Osteocyte (in vitro differentiated cells): ENCODE measurements at places on chromosomes 16 and 17. TPM values are rescaled to one million over a fixed set of nuclear protein-coding genes. Genes with fewer than 3 reads are reported as not detected.
A peak's percentile ranks its signal among the peaks of the same experiment; 100 is the strongest.

DNA sequence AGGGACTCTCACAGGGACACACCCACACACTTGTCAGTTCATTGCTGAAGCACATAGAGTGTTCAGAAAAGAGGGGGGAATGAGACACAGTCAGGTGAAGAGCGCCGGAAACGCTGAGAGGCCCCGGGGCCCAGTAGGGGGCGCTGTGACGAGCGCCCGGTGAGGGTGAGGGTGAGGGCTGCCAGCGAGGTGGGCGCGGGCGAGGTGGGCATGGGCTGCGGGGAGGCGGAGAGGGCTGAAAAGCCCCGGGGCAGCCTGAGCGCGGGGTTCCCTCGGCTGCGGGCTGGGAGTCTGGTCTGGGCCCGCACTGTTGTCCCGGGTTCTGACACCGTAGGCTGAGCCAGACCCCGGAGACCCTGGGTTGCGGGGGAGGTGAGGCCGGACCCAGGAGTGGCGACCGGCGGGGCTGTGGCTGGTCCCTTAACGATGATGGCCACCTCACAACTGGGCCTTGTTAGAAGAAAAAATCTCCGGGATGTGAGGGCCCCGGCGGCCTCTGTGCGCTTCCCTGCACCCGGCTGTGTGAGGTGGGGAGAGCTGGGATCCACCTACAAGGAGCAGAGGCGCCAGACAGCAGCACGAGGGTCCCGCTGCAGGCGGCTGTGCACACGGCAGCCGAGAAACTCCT, 91.4 kb downstream of the C16orf78 start:
- no peaks in the 10 kb centered on the region for H3K36me3 ChIP-seq
- no peaks in the 10 kb centered on the region for H3K4me1 ChIP-seq
- peak; percentile 81 for DNase-seq
- H3K4me3 ChIP-seq, result no peak overlapping the region
- H3K27ac ChIP-seq, result no peak overlapping the region
- H3K27me3 ChIP-seq, result peaks cover 31% of the 10 kb centered on the region

DNA sequence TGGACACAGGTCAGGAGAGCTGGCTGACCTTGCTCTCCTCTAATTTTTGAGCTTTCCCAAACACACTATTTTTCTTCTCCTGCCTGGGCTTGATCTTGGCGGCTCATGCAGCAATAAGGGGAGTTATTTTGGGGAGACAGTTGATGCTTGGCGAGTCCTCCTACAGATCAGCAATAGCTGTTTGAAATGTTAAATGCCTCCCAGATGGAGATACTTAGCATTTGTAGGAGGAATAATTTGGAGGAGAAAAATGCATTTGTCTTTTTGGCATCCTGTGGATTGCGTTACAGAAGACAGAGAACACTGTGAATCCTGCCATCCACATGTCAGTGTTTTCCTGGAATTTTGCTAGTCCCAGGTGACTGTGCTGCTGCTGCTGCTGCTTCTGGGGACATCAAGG, 328.0 kb upstream of the XYLT1 start:
- H3K4me3 ChIP-seq, result no peak overlapping the region
- H3K36me3 ChIP-seq, result no peaks in the 10 kb centered on the region
- no peak for DNase-seq
- no peaks in the 10 kb centered on the region for H3K4me1 ChIP-seq

- peaks cover 37% of the 10 kb centered on the region for H3K36me3 ChIP-seq
- no peaks in the 10 kb centered on the region for H3K27me3 ChIP-seq
- no peak overlapping the region for H3K4me3 ChIP-seq
- no peak overlapping the region for H3K27ac ChIP-seq
- DNase-seq, result no peak
Measured at GRCh38 chr16:27462200-27462845, 60.3 kb downstream of the IL21R start.

DNA sequence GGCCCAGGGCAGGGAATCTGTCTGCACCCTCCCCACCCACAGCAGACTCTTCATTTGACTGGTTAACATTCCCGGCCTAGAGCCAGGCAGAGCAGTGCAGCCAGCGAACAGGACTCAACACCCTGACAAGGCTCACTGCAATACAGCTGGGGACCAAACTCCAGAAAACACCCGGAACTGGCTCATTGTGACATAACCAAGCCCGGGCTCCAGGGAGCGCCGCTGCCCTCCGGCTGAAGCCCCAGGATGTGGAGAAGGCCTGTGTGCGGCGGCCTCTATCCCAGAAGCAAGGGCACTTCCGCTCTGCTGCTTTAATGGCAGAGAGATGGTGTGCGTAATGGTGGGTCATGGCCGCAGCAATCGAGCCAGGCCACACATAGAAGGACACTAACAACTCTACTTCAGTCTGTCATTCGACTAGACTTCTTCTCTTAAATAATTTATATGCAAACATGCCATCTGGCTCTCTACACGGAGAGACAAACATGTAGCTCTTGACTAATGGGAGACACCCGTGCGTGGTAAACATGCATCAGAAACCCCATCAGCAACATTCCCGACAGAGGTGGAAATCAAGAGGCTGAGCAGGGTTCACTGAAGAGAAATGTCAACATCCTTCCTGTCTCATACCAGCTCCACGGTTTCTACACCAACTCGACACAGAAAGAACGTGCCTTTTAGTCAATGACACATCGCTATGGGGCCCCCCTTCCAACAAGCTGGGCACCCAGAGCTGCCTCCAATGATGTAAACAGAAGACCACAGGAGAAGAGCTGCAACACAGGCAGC, 18.0 kb downstream of the KLHDC4 start:
- peaks cover 29% of the 10 kb centered on the region for H3K36me3 ChIP-seq
- no peaks in the 10 kb centered on the region for H3K4me1 ChIP-seq
- no peak for DNase-seq
- H3K27me3 ChIP-seq, result no peaks in the 10 kb centered on the region

DNA sequence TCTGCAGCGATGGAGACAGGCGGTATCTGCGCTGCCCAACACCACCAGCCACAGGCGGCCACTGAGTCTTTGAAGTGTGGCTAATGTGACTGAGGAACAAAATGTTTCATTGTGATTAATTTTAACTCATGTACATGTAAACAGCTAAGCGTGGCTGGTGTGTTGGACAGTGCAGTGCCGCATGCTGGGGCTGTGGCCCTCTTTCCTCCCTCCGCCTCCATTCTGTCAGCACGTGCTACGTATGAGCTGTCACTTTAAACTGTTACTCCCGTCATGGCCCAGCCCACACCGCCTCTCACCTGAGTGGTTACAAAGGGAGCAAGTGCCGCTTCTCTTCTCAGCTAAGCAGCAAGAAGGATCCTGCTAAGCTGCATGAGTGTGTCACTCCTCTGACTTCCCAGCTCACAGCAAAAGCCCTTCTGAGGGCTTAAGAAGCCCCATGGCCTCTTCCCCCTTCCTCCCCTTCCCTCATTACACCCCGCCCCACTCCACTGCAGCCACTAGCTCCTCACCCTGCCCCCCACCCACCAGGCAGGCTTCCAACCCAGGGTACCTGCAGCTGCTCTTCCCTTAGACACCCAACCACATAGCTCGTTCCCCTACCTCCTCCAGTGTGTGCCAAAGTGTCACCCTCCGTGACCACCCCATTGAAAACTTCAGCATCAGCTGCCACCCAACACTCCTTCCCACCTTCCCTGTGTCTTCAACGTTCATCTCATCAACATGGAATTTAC, 15.0 kb downstream of the HASPIN start:
- H3K36me3 ChIP-seq, result no peaks in the 10 kb centered on the region
- peaks cover 16% of the 10 kb centered on the region for H3K4me1 ChIP-seq
- no peak for DNase-seq

DNA sequence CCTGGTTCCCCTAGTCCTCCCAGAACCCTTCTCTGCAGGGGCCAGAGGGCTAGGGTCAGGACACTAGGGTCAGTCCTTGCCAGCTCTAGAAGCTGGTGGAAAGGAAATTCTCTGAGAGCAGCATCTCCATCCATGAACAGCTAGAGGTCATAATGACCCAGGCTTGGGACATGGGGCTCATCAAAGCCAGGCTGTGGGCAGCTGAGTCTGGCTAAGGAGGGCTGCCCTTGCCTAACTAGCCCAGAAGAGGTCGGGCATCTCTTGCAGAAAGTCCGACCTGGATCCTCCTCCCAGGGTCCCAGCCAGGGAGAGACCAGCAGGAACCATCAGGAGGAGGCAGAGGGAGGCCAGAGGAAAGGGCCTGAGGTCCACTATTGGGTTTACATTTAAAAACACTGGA, 4.3 kb downstream of the MPO start:
- no peak overlapping the region for H3K4me3 ChIP-seq
- H3K36me3 ChIP-seq, result no peaks in the 10 kb centered on the region
- H3K27me3 ChIP-seq, result no peaks in the 10 kb centered on the region
- no peaks in the 10 kb centered on the region for H3K4me1 ChIP-seq
- peak; percentile 64 for DNase-seq

GRCh38 chr16:71930013-71930563, 34.8 kb downstream of the IST1 start:
- peaks cover 44% of the 10 kb centered on the region for H3K36me3 ChIP-seq
- peaks cover 20% of the 10 kb centered on the region for H3K4me1 ChIP-seq
- no peak overlapping the region for H3K27ac ChIP-seq
- no peak overlapping the region for H3K4me3 ChIP-seq
- no peak for DNase-seq
- H3K27me3 ChIP-seq, result no peaks in the 10 kb centered on the region

GRCh38 chr17:36036235-36036634, 18.5 kb upstream of the CCL23 start:
- no peaks in the 10 kb centered on the region for H3K4me1 ChIP-seq
- H3K4me3 ChIP-seq, result no peak overlapping the region
- no peak for DNase-seq
- no peak overlapping the region for H3K27ac ChIP-seq
- H3K36me3 ChIP-seq, result no peaks in the 10 kb centered on the region

DNA sequence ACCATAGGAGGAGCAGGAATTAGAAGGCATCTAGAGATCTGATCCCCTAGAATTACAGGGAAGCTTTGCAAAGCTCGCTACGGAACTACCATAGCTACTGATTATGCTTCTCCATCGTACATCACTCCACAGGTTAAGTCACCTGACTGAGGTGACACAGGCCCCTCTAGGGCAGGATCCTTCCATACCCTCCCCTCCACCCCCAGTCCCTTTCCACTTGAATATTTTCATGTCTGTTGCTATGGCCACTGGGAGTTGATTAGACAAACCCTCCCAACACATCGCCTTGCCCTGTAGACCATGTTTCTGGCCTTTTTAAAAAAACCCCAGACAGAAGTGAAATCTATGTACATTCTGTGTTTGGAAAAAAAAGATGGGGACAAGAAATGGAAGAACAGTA, 287.1 kb downstream of the SOX9 start:
- DNase-seq, result no peak
- H3K4me1 ChIP-seq, result peaks cover 36% of the 10 kb centered on the region
- no peaks in the 10 kb centered on the region for H3K27me3 ChIP-seq
- H3K36me3 ChIP-seq, result peaks cover 5% of the 10 kb centered on the region
- H3K4me3 ChIP-seq, result no peak overlapping the region

GRCh38 chr17:49086316-49086605, 46.3 kb upstream of the B4GALNT2 start:
- H3K27me3 ChIP-seq, result peaks cover 36% of the 10 kb centered on the region
- H3K4me1 ChIP-seq, result peaks cover 7% of the 10 kb centered on the region
- H3K4me3 ChIP-seq, result no peak overlapping the region

GRCh38 chr16:81595629-81596292, 151.2 kb downstream of the CMIP start:
- peaks cover 25% of the 10 kb centered on the region for H3K4me1 ChIP-seq
- no peaks in the 10 kb centered on the region for H3K36me3 ChIP-seq
- DNase-seq, result no peak
- no peak overlapping the region for H3K4me3 ChIP-seq

Gene ABHD15
- 11.7 and 12.8 TPM in 2 replicates for total RNA-seq

Gene ADAMTS18
- total RNA-seq, result not detected in 2 replicates

Gene CDH1
- 0.21 TPM in 1 of 2 replicates, not detected in the other for total RNA-seq
